ENCODE measurements at places on chromosomes 3 and 15.
A peak's percentile ranks its signal among the peaks of the same experiment; 100 is the strongest.

DNA sequence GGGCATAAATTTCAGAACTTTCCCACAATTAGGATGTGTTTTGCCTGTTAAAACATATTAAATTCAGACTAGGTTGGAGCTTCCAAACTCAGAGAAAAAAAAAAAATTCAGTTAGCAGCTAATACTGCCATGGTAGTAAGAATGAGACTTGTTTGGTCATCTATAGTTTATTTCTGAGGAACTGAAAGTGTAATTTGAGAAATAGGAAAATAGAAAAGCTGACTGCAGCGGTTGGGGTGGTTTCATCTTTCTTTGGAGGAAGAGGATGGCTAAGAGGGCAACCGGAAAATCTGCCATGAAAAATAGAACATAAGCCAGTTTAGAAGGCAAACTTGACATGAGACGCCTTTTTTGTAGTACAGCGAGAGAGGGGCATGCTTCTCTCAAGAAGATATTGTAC lies 371.2 kb upstream of the ROBO2 start:
- no peak for DNase-seq

- no peak for DNase-seq
These were observed 22.4 kb upstream of the CILP start for GRCh38 chr15:65233696-65234095.

GRCh38 chr3:127531821-127532220 lies 58.7 kb downstream of the TPRA1 start:
- DNase-seq: no peak

- no peak for DNase-seq
These were observed 589.4 kb downstream of the NLGN1 start for GRCh38 chr3:173986861-173987410.

GRCh38 chr3:110783541-110783940 lies 288.1 kb upstream of the NECTIN3 start:
- DNase-seq: no peak

DNA sequence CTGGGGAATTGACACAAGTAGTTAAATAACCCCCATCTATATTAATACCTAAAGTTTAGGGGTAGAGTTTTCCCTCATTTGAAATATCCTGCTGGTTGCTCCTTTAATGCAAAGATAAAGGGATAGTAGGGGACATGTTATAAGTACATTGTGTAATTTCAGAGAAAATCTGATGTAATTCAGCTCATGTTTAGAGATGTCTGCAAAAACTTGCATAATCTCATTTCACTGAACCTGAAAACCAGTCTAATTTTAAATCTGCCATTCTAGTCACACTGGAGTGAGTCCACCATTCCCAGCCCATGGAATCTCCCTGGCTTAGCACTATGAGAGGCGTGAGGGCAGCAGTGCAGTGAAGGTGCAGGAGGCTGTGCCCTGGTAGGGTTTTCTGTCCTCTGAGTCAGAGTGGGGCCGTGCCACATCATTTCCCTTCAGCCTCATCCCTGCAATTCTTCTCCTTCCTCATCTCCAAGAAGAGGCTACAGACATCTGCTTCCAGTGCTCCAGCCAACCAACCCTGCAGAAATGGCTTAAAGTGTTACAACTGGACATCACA lies 246.3 kb upstream of the UMPS start:
- peak; percentile 17 for DNase-seq

DNA sequence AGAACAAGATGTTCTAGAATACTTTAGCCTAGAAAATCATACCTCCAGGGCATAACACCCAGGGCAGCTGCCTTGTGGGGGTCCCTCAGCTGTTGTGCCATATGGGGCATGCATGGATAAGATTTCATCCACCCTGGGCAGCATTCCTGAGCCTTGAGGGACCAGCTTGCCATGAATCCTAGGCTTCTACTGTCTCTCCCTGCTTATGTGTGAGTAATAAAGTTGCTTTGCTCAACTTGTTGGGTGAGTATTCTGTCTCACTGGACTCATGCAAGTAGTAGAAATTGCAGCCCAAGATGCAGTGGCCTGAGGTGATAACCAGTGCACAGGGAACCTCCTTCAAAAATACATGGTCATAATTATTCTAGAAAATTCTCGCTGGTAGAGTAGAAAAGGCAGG lies 52.1 kb upstream of the EPHB1 start:
- no peak for DNase-seq

DNA sequence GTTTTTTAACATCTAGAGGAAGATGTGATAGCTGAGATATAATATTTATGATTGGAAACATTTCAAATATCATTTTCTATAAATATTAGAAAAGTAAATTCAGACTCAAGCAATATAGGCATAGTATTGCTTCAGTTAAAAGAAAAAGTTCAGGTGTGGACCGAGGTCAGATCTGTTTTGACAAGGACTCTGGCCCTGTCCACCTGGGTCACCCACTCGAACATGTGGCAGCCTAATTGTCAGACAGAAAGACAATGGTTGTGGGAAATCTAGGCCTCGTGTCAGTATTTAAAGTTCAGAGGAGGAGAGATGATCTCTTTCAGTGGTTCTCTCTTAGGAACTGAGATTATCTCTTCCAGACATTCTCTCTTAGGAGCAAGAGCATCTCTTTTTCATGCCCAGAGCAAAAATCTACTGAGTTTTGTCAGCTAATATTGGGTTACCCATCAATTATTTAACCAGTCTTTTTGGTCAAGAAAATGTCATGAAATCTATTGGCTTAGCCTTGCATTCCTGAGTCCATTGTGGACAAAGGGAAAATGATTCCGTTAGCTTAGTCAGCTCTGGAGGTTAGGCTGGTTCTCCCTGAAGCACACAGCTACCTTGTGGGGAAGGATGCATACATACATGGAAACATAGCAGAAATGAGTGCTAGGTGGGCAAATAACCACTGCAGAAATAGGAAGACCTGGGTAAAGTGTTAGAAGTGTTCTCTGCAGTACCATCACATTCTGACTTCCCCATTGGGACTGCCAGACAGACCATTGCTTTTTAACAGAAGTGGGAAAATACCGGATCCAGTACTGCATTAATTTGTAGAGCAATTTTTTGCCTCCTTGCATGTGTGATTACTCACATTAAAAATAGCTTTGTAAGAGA lies 343.3 kb downstream of the GRM7 start:
- peak; percentile 44 for DNase-seq

DNA sequence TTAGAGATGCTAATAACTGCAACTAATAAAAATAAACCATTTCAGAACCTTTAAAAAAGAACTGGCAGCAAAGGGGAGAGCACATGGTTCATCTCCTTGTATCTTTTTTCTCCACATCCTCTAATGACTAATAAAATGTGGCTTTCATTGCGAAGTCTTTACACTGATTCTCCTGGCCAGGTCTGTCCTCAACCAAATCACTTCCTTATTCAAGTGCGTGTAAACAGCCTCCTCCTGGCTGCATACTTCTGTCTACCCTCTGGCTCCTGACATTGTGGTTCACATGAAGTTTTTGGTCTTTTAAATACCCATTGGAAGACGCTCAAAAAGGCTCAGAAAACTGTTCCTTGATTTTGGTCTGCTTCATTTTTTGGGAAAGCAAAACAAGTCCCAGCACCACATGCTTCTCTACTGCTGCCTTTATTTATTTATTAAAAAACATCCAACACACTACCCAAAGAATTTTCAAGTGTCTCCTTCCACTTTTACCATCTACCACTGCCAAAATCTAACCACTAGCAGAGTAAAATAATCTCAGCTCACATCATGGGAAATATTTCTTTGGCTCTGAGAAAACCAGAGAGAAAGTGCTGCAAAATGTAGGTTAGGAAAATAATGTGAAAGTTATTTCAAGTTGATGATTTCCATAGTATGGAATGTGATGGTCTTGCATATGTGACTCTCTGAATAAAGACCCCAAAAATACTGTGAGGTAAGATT lies 85.1 kb downstream of the EFL1 start:
- no peak for DNase-seq

GRCh38 chr3:45084820-45085816 lies 59.0 kb downstream of the CLEC3B start:
- peak; percentile 3 for DNase-seq

DNA sequence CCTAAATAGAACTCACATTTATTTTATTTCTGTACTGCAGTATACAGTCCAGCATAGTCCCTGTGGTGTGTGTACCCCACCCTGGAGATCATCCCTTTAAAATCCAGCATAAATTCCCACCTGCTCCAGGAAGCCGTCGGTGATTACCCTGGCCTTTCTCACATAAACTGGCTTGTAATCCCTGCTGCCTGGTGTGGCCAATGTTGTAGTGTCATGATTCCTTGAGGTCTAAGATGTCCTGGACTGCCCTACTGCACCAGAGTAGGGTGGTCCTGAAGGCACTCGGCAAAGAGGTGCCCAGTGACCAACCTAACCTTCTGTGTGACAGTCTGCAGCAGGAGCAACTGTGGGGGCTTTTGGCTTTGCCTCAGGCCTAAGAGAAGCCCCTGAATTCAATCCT lies 58.9 kb downstream of the ITGA11 start:
- DNase-seq: no peak

DNA sequence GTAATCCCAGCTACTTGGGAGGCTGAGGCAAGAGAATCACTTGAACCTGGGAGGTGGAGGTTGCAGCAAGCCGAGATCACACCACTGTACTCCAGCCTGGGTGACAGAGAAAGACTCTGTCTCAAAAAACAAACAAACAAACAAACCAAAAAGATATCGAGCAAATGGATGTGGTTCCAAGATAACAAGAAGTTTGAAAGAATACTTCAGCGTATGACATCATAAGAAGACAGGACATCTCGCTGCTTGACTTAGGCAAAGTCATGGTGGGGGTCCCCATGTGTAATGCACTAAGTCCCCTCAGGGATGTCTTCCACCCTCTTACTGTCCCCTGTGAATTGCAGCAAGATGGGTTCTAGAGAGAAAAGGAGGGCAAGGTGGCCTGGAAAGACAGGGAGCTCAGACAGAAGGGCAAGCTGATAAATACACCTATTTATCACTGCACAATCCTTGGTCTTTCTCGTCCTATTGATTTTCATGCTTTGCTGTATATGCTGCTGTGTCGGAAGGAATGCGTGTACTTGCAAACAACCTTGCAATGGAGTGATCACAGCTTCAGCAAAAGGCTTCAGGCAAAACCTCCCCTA lies 115.0 kb downstream of the BDH1 start:
- DNase-seq: no peak

Data from ACHN (cell line).